ENCODE measurements at places on chromosomes 5 and 9.

- H3K4me3 ChIP-seq = no peak overlapping the region
- H3K27ac ChIP-seq = peak overlapping the region; percentile 54
- peak; percentile 73 for DNase-seq
- peaks cover 3% of the 10 kb centered on the region for H3K36me3 ChIP-seq
Observed at GRCh38 chr9:94783102-94783682, 56.7 kb downstream of the AOPEP start.

DNA sequence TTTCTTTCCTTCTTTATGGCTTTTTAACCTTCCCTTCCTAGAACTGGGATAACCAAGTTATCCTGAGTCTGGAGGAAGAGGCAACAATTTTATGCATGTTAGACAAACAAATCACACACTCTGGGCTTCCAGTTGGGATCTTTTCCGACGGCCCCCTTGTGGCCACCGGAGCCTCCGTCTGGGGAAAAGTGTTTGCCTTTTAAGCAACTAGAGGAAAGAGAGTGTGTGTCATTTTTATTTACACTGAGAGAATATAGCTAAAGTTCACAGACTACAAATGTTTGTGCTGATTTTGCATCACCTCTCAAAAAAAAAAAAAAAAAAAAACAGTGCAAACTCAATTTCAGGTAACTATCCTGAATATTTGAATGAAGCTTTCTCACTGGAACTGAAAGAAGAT lies 126.2 kb downstream of the SEMA6A start:
- no peak overlapping the region for H3K4me3 ChIP-seq
- H3K27me3 ChIP-seq = no peaks in the 10 kb centered on the region
- H3K4me1 ChIP-seq = no peaks in the 10 kb centered on the region
- H3K27ac ChIP-seq = no peak overlapping the region

GRCh38 chr9:38289866-38290245 lies 102.6 kb upstream of the ALDH1B1 start:
- H3K27ac ChIP-seq = no peak overlapping the region
- H3K36me3 ChIP-seq = no peaks in the 10 kb centered on the region
- H3K4me1 ChIP-seq = peaks cover 9% of the 10 kb centered on the region
- H3K4me3 ChIP-seq = no peak overlapping the region

- H3K27me3 ChIP-seq = no peaks in the 10 kb centered on the region
- no peak overlapping the region for H3K4me3 ChIP-seq
- no peak for DNase-seq
- H3K36me3 ChIP-seq = no peaks in the 10 kb centered on the region
Observed at GRCh38 chr5:101102506-101102905, 199.4 kb upstream of the ST8SIA4 start.

- no peak overlapping the region for H3K27ac ChIP-seq
- H3K4me3 ChIP-seq = no peak overlapping the region
- H3K4me1 ChIP-seq = no peaks in the 10 kb centered on the region
- H3K36me3 ChIP-seq = no peaks in the 10 kb centered on the region
- no peaks in the 10 kb centered on the region for H3K27me3 ChIP-seq
Observed at GRCh38 chr5:107887166-107887943, 216.6 kb upstream of the EFNA5 start.

DNA sequence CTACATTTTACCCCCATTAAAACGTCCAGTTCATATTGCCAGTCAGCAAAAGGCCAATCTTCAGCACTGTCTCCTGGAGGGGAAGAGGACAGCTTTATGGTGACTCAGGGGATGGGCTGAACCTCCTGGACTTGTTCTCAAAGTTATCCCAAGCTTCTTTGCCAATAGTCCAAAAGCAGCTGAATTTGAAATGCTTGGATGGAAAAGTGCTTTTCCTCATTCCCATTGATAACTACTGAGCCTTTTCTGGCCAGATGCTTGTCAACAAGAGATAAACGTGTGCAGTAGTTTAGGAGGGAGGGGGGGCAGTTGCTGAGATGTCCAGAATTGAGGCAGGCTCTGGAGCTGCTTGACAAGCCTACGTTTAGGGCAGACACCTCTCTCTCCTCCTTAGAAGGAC lies 43.5 kb downstream of the MTX3 start:
- no peaks in the 10 kb centered on the region for H3K4me1 ChIP-seq
- no peaks in the 10 kb centered on the region for H3K36me3 ChIP-seq
- H3K27ac ChIP-seq = no peak overlapping the region
- H3K27me3 ChIP-seq = no peaks in the 10 kb centered on the region
- H3K4me3 ChIP-seq = no peak overlapping the region
